Brain pericyte (primary cell): ENCODE measurements at places on chromosomes 1 and 21.

GRCh38 chr1:25993197-25993951, 4.5 kb downstream of the PAFAH2 start:
- DNase-seq = no peak

GRCh38 chr1:66247415-66248208, 286.3 kb upstream of the SGIP1 start:
- DNase-seq = no peak

DNA sequence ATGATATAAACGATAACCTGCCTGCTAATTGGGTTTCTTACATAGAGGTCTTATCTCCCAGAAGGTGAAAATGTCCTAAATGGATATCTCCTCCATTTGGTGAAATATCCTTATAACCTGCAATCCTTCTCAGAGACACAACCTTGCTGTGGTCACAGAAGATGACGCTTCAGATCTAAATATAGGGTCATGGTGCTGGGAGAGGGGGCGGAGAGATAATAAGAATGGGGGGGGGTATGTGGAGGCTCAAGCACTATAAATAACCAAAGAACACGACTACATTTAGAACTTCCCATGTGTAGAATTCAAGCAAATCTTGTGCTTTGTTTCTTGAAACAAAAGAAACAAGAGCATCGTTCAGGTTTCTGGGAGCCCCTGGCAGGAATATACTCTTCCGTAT, 260.6 kb upstream of the ESRRG start:
- DNase-seq = no peak

DNA sequence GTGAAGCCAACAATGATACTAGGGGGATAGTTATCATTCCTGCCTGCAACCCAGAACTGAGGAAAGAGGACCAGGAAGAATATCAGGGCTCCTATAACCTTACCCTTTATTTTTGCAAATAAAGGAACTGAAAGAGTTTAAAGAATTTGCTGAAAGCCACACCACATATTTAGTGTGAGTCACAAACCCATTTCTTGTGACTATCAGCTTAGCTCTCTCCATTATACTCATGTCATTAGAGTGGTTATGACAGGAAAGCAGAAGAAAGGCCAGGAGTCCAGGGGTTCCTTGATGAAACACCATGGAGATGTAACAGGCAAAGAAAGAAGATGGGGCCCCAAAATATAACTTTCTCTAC, 141.1 kb upstream of the SAMSN1 start:
- no peak for DNase-seq

DNA sequence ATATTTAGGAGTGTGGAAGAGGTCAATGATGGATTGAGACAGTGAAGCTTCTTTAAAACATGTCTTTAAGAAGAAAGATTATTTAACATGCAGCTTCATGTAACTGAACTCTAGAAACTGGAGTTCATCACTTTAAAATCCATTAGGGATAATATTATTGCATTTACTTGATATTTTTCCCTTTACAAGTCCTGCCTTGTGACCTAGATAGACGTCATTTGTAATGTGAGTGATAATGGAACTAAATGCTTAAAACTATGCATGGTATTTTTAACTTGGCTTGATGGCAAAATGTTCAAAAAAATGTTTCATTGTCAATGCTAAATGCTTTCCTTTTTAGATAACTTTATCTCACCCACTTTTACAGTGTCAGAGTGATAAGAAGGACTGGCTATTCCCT, 723.7 kb downstream of the RWDD3 start:
- no peak for DNase-seq

GRCh38 chr1:187877220-187877619, 1048.5 kb downstream of the PLA2G4A start:
- no peak for DNase-seq

- no peak for DNase-seq
These were observed 5.9 kb upstream of the RBBP5 start for GRCh38 chr1:205127646-205128045.

DNA sequence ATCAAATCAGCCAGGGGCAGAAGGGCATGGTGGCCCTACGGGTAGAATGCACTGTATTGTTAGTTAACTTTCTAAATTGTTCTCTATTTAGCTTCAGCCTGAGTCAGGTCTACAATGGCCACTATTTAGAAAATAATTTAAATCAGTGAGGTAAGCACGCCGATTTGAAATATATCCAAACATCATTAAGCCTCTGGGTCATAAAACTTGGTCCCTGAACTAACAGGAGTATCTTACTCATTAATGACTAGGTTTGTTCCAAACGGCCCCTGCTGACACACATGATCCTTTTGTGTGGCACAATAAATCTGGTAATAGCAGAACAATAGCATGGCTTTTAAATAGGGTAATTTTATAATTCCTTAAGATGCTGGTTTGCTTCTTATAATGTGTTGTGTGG, 48.4 kb downstream of the STX6 start:
- DNase-seq = no peak

- DNase-seq = no peak
These were observed 7.0 kb upstream of the HIVEP3 start for GRCh38 chr1:41925712-41926111.

GRCh38 chr1:29090937-29091618, 32.6 kb downstream of the TMEM200B start:
- no peak for DNase-seq

DNA sequence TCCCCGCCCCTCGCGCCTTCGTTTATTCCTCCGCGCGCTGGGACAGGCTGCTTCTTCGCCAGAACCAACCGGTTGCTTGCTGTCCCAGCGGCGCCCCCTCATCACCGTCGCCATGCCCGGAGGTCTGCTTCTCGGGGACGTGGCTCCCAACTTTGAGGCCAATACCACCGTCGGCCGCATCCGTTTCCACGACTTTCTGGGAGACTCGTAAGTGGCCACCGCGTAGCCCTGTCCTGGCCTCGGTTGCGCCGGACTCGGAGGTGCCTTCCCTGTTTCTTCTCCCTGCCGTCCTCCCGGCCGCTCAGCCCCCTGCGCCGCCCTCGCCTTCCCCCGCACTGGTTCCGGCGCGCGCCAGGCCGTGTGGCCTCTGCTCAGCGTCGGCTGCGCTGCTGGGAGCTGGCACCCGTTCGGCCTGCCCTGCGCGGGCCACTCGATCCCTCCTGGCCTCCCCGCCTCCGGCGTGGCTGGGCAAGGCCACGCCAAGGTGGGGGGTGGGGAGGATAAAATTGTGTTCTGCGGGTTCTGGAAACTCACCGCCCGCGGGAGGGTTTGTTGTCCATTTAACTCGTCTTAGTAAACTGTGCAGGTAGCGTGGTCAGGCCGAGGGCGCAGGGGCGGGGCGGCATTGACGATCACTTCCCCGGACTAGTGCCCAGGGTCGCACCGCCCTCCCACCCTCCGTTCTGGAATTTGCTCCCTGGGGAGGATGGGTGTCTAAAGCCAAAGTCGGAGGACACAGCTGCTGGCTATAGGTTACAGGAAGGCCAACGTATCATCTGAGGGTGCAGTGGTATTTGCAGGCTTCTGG, at the start of gene PRDX6:
PRDX6 (plus strand) TSS at position 50 of the 808 bp plus-strand sequence; CDS start at position 113, 63 bp downstream.
- DNase-seq = peak; percentile 52

DNA sequence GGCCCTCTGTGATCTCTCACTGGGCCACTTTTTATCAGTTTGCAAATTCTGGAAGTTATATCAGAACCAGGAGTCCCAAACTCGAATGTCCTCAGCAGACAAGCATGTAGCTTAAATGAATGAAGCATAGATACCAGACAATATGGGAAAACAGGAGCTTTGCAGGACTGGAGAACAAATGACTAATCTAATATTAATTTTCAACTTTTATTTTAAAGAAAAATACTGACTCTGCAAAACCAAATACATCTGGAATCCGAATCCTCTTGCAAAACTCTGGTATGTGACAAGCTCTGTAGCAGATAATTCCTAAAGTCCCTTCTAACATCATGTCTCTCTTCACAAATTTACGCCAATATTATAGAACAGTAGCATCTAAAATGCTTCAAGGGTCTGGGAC, 427.4 kb downstream of the TTLL7 start:
- no peak for DNase-seq

- no peak for DNase-seq
These were observed 48.4 kb upstream of the DNAJC6 start for GRCh38 chr1:65260851-65261473.

- no peak for DNase-seq
These were observed 2.6 kb downstream of the SUMO3 start for GRCh38 chr21:44815225-44815624.

DNA sequence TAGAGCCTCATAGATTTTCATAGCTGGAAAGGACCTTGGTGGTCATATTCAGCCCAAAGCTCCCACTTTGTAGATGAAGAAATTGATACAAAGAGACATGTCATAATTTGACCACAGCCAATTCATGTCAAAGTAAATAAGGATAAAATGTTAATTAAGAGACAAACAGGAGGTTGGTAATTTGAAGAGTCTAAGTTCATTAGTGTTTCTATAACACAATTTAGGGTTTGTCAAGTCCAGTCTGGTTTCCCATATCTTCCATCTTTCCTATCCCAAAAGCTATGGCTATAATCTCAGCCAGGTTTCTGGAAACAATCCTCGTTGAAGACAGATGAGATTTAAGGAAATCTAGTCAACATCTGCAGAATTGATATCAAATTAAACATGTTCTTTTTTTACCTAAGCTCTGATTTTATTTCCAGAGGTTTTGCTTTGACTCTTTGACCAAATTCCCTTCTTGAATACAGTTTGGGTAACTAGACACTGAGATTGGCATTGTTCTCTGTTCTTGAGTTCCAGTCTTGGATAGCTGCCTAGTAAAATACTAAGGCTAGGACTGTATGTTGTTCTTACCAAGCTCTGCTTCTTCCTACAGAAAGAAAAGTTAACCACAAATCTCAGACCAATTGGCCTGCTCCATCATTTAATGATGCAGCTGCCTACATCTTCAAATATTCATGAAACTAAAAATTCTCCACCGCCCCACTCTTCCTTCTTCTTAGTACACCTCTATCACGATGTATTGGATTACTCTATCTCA, 62.0 kb downstream of the SLC44A5 start:
- no peak for DNase-seq

GRCh38 chr1:14495996-14496395, 102.5 kb upstream of the KAZN start:
- no peak for DNase-seq

DNA sequence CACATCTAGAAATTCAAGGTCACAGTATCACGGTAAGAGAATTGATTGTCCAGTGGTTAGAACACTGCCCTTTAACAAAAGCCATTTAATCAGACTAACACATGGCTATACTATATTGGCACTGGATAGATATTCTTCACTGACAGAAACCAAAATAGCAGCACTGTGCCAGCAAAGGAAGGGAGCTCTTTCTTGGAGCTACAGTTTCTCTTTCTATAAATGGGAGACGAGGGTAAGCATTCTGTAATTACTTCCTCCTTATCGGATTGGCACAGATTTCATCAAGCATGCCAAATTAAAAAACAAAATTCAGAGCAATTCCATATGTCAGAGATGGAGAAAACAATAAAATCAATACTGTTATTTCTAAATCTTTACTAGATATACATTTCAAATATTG, 115.7 kb upstream of the CACYBP start:
- DNase-seq = no peak

DNA sequence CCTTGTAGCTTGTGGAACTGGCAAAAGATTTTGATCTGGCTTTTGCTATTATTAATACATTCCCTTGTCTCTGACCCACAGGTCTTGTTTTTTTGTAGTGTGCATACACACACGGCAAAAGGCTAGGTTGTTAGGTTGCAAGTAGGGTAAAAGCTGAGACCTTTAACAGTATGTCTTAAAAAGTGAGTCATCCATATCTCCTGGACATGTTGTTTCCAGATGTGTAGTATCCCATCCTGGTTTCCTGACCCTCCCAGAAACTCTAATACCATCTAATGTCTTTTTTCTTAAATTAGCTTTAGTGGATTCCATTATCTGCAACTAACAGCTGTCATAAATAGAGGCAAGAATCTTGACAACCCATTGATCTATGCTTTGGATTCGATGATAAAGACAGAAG, 14.7 kb downstream of the OVGP1 start:
- no peak for DNase-seq

- no peak for DNase-seq
These were observed 67.3 kb downstream of the URB2 start for GRCh38 chr1:229693129-229693900.

GRCh38 chr1:151832318-151832980, 847 bp upstream of the RORC start:
- DNase-seq = no peak

- no peak for DNase-seq
These were observed 22.7 kb upstream of the LGALS8 start for GRCh38 chr1:236501093-236501492.

DNA sequence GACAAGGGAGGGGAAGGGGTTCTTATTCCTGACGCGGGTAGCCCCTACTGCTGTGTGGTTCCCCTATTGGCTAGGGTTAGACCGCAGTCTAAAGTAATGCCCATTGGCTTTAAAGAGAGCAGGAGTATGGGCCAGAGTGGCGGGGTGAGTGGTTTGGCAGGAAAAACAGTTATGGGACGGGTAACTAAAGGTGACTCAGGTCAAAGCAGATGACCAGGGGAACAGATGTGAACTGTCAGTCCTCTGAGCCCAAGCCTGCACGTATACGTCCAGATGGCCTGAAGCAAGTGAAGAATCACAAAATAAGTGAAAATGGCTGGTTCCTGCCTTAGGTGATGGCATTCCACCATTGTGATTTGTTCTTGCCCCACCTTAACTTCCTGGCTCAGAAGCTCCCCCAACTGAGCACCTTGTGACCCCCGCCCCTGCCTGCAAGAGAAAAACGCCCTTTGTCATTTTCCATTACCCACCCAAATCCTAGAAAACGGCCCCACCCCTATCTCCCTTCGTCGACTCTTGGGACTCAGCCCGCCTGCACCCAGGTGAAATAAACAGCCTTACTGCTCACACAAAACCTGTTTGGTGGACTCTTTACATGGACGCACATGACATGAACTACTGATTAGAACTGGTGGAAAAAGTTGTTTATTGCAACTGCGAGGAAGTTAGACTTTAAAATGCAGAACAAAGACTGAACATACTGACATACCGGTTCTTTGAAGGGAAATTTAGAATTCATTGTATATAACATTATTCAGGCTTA, 758 bp upstream of the ATAD3B start:
- DNase-seq = no peak
